Caco-2 (cell line): ENCODE measurements at places on chromosomes 1 and 21. TPM values are rescaled to one million over a fixed set of nuclear protein-coding genes. Genes with fewer than 3 reads are reported as not detected.

Gene MXRA8
- total RNA-seq, result 4.9 and 5.0 TPM in 2 replicates

Gene FMO4
- total RNA-seq, result 2.3 and 3.8 TPM in 2 replicates

Gene MSH4
- total RNA-seq, result 0.34 and 0.49 TPM in 2 replicates

Gene B3GALT2
- total RNA-seq, result not detected in 2 replicates

Gene ATAD3C
- total RNA-seq, result 0.84 and 0.95 TPM in 2 replicates

Gene SYT14
- 0.18 and 0.19 TPM in 2 replicates for total RNA-seq

Gene SYNC
- 0.20 TPM in 1 of 2 replicates, not detected in the other for total RNA-seq

DNA sequence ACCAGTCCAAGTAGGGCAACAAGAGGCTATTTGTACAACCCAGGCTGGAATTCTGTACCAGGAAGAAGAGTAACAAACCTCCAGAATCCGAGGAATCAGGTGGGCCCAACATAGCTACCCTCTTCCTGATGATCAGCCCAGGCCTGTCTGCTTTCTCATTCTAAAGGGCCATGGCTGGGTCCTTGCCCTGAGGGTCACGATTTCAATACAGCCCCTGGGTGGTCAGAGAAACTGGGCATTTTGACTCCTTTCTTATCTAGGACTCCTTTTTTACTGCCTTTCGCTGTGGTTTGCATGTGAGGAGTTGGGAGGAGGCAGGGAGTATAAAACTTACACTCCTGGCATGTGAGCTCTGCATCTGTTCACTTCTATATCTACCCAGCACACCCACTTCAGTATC, 164.9 kb upstream of the COA6 start:
- DNase-seq, result no peak

GRCh38 chr1:181359012-181359411, 124.3 kb upstream of the CACNA1E start:
- no peak for DNase-seq

- DNase-seq, result no peak
These were observed 49.6 kb downstream of the CD58 start for GRCh38 chr1:116521186-116521585.

- no peak for DNase-seq
These were observed 42.0 kb upstream of the PADI2 start for GRCh38 chr1:17161137-17161740.

DNA sequence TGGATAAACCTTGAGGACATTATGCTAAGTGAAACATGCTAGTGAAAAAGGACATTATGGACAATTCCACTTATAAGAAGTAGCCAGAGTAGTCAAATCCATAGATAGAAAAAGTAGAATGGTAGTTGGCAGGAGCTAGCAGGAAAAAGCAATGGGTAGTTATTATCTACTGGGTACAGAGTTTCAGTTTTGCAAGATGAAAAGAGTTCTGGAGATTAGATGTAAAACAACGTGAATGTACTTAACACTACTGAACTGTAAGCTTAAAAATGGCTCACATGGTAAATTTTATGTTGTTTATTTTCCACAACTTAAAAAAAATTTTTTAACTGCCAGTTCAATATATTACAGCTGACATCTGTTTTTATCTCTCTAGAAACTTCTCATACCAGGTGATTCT, 19.4 kb downstream of the JAK1 start:
- DNase-seq, result no peak

DNA sequence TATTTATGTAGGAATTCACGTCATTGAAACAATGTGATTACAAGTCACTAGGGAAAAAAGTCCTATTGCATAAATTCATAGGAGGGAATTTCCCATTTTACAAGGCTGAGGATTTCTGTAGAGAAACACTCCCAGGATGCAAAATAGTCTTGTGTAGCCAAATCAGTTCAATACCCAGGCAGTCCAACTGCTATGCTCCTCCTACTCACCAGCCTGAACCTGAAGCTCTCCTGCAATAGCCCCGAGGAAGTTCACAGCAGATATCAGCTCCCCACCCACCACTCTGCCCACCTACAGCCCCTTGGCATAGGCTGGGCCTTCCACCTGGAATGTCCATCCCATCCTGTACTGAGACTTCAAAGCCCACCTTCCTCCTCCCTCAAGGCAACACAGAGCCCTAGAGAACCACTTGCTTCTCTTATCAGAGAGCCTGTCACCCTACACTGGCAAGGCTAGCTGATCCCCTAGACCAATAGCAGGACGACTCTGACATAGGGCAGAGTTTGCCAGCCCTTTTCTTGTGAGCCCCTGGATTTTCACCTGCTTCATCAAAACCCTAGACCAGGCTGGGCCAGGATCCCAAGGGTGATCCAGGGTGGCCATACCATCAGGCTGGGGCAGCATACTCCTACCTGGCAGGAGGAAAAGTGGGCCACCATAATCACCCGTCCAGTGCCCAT, 1.5 kb downstream of the LSS start:
- DNase-seq, result no peak

DNA sequence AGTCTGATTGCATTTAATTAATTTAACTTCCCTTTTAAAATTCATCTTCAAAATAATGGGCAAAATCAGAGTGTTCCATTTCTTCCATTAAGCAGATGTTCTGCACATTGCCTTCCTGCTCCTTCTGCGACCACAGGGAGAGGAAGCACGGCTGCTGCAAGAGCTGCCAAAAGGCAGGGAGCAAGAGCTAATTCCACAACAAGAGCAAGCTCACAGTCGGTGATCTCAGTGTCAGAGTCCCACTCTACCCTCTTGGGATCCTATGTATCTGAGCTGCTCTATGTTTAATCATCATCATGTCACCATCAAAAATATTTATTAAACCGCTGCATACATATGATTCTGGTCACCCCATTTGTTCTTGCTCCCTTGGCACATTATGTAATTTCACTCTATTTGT, 255.3 kb upstream of the CAMK1G start:
- no peak for DNase-seq

DNA sequence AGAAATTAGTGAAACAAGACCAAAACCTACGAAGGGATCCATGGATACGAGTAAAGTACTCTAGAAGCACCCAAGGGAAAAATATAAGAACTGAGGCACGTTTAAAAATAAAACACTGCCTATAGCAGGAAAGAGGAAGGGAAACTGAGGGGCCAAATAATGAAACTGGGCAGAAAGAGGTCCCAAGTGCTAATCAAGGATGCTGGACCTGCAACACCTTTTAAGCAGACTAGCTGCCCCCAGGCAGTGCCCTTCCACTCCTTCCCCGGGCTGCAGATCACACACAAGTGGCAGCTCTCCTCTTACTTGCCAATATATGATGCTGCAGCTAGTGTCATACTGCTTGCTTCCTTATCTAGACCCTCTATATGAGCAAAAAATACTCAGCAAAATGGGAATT, 7.6 kb upstream of the OTUD7B start:
- DNase-seq, result no peak

DNA sequence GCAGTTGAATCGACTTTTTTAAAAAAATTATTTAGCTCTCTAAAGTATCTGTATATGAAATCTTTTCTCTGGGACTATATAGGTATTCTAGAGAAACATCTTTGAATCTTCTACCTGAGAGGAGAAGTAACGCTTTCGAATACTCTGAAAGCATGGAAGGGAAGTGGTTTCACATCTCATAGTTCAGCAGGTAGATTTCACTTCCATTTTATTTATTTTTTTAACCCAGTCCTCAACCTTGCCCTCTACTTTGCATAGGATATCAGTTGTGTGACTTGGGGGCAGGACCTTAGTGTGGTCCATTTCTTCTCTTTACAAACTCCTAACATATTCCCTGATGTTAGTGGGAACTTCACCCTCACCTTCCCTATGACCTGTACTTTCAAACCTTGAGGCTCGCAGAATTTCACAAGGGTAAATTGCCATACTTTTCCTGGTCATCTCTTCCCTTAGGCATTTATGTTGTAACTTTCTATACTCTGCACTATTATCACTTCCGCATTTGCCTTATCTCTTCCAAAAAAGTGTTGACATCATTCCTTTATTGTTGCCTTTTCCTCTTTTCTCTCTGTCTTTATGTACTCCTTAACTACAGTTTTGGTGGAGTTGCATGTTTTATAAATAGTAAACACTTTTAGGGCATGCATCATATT, 1208.5 kb upstream of the ADGRL4 start:
- no peak for DNase-seq

DNA sequence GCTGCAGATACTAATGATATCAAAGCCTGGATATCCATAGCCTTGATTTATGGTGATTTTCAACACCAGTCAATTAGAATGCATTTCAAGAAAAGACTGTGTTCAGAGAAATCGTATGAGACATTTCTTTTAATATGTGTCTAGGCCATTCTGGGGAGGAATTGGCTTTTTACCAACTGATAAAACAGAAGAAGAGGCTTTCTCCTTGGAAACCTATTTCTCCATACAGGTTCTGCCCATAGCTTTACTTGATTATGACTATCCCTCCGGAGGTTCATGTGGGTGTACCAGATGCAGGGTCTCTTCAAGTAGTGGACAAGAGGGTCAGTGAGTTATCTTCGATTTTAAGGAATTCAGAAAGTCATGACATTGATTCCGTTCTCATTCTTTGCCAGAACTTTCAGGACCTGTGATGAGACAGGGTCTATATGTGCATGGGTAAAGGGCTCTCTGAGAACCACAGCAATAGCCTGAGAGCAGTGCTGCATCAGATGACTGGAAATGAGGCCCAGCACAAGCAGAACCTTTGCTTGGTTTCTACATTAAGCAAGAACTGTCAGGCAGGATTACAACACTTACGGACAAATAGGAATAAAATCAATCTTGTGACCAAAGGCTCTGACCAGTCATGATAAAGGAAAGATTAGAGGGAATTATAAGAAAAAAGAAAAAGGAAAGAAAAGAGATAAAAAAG, 263.7 kb upstream of the SGIP1 start:
- no peak for DNase-seq

DNA sequence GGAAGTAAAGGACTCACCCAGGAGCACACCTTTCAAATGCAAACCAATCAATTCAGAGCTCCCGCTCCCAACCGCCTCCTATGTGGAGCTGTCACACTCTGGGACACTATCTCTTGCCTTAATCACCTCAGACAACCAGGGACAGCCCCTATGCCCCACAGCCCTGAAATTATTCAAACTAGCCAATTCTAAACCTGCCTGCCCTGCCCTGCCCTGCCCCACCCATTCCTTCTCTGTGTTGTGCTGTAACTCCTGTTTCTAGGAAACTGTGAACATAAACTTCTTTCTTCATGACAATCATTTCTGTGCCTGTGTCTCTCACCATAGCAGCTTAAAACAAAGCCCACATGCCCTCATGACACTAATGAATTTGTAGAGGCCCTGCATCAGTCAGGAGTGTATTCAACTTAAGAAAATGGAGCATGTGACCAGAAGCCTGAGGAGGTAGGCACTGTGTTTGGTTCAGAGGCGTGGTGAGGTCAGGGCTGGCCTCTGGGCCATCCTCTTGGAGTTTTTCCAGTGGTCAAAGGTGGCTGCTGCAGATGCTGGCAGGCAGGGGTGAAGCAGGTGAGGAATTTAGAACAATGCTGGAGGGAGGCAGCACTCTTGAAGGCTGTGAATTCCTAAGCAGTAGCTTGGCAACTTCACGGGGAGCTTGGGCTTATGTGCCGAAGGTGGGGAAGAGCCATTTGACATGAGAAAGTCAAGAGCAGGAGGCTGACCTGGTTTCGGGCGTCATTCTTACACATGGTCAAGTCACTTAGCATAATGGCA, 74.5 kb downstream of the RHOU start:
- DNase-seq, result peak; percentile 55

- no peak for DNase-seq
These were observed 371.6 kb upstream of the USP24 start for GRCh38 chr1:55586771-55587170.

GRCh38 chr21:20343186-20343585, 655.0 kb upstream of the NCAM2 start:
- DNase-seq, result no peak

GRCh38 chr1:247111259-247111699, 7.1 kb upstream of the ZNF669 start:
- DNase-seq, result peak; percentile 49
